Glomerular endothelial cell (primary cell): ENCODE measurements at places on chromosomes 5 and 9. TPM values are rescaled to one million over a fixed set of nuclear protein-coding genes. Genes with fewer than 3 reads are reported as not detected.

GRCh38 chr5:168364151-168364661, 72.8 kb downstream of the WWC1 start:
- DNase-seq: no peak

- no peak for DNase-seq
Measured at GRCh38 chr5:173745123-173745522, 128.7 kb upstream of the BOD1 start.

DNA sequence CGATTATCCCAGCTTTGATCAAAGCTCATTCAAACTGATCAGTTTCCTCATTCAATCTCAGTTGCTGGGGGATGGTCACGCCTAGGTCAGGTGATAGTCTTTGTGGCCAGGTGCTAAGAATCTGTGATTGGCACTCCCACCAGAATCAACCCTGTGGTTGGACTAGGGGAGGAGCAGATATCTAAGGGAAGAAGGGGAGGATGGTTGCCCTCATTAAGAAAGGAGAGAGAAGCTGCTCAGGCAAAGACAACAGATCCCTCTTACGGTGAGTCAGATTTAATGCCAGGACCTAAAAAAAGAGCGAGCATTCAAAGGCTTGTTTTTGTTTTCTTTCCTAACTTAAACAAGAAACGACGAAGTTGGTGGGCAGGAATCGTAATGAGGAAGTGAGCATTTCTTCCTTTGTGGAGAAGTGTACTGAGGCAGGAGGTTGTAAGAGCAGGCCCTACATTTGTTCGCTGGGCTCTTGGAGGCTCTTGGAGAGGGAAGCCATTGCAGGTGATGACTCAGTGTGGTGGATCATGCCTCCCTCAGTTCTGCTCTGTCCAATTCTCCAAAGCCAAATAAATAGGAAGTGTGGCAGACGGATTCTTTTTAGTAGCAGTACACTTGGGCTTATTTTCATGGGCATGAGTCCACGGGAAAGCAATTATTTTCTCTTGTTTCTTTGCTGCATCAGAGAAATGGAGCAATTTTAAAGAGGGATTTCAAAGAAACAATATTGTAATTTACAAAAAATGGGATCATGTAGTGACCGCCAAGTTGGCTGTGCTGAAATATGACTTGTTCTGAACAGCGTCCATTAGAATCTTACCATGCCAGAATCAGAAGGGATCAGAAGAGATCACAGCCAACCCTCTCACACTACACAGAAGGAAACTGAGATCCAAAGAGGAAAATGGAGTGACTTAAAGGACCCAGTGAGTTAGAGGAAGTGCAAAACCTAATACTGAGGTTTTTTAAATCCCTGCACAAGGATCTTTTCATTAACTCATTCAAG, 18.7 kb upstream of the TGFBR1 start:
- DNase-seq: no peak

- no peak for DNase-seq
Measured at GRCh38 chr9:122806661-122807060, 6.7 kb downstream of the OR1K1 start.

The PCDHGA4 gene
- 5.7 and 9.2 TPM in 2 replicates for total RNA-seq

The AGXT2 gene
- not detected in 2 replicates for total RNA-seq

The RLN2 gene
- 0.68 TPM in 1 of 2 replicates, not detected in the other for total RNA-seq
